ENCODE measurements at places on chromosomes 5 and 9.

DNA sequence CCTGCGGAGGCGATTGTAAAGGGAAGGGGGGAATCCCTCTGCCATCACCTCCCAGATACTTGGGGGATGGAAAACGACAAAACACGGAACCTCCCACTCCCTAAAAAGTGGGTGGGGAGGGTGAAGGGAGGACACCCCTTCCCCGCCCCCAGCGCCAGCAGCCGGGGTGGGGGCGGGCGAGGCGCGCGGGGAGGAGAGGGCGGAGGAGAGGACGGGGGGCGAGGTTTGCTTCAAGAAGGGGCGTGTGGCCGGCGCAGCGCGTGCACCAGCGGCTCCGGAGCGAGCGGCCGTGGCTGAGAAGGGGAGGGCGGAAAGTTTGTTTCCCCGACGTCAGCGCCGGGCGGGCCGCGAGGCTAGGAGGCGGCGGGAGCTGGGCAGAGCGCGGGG is at the start of gene PRRX2:
TSS of gene PRRX2 (plus strand) at position 259 of the 387 bp plus-strand sequence. CDS start 221 bp downstream, outside the sequence.
- peak; percentile 66 for DNase-seq

DNA sequence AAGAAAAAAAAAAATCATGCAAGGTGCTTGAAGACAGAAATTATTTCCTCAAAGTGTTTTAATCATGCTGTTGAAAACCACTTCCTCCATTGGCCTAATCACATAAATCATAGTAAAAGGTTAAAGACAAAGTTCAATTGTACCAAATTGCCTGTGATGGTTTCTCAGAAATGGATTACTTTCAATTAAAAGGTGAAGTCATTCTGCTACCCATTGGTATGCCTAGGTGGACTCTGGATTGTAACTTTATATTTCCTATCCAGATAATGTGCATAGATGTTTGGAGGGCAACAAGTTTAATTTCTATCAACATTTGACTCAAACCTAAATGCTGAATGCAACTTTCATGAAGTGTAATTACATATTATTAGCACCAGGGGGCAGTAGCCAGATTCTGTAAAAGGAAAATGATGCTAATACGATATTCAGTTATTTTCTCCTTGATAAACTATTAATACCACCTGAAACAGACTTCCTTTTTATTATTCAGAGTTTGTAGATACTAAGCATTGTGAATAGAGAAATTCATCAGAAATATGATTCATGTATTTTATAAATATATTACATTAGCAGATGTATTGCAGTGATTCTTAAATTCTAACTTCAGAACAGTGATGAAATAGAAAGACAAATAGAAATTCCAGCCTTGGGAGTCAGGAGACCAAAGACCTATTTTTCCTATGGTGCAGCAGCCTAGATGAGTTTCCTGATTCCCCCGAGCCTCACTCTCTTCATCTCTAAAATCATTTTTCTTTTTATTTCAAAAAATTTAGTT is 148.2 kb downstream of the CAAP1 start:
- DNase-seq, result no peak

GRCh38 chr9:30172206-30172605 is 2212.2 kb upstream of the ACO1 start:
- no peak for DNase-seq

GRCh38 chr9:19379697-19380046 is 364 bp downstream of the RPS6 start:
- peak; percentile 8 for DNase-seq

GRCh38 chr9:132488626-132489025 is 78.6 kb downstream of the CFAP77 start:
- no peak for DNase-seq

Data from HuH-7 (cell line).